A549 (cell line): ENCODE measurements at places on chromosomes 7 and 10.
A peak's percentile ranks its signal among the peaks of the same experiment; 100 is the strongest.

- DNase-seq = no peak
Measured at GRCh38 chr10:451021-451471, 238.4 kb downstream of the DIP2C start.

GRCh38 chr10:51630640-51631005, 68.8 kb downstream of the CSTF2T start:
- DNase-seq = no peak

GRCh38 chr7:107128748-107129147, 40.1 kb upstream of the HBP1 start:
- DNase-seq = no peak

DNA sequence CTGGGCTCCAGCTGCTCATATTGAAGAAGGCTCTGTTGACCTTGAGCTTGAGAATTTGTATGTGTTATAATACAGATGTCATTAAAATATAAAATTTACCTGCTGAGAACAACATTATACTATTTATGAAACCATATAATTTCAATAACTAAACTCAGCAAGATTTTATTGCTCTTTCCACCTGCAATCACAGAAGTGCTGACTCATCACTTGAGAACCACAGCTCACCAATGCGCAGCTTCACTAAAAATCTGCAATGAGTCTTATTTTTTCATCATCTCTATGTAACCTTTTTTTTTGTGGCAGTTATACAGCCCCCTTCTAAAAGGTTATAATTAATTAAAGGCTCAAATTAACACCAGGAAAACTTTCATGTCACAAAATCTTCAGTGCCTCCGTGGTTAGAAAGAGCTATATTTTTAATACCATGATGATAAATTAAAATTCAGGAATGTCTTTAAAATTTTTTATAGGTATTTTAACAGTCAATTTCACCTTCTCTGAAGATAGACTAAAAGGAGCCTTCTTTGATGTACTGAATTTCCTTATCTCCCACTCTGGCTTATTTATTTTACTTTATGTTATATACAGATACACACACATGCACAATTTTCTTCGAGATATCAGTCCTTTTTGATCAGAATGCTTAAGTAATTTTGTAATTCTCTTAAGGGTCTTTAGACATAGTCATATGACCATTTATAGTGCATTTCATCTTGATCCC, 102.7 kb downstream of the EVX1 start:
- DNase-seq = no peak

GRCh38 chr10:76632767-76633051, 1004.9 kb downstream of the KCNMA1 start:
- DNase-seq = peak; percentile 40

DNA sequence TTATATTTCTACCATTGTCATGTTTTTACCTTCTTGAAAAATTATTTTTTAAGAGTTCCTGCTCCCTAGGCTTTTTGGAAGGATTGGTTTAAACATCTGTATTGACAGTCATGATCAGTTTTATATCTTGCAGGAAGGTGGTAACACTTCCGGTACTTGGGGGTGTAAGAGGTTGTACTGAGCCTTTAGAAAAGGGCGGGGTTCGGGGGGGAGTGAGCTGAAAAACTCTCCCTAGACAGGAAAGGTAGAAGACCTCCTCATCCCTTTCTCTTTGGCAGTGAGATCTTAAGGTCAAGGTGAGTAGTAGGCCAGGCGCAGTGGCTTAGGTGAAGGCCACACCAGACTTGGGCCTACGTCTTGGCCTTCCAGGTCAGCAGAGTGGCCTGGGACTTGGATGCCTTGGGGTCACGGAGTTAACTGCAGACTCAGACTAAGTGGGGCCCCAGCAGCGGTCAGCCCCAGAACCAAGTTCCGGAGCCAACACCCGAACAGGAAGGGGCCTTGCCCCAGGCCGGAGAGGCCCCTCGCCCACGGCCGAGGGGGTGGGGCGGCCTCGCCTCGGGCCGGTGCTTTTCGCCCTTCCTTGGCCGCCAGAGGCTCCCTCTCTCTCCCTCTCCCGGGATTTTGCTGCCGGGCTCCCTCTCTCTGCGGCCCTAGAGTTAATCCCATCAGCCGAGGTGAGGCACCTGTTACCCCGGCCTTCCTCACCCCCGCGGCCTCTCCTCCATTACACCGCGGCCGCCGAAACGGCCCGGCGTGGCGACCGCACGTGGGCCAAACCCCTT, at the start of gene PPP1R9A:
TSS of gene PPP1R9A (plus strand) at position 569 of the 785 bp plus-strand sequence. CDS start 2,520 bp downstream, outside the sequence.
- peak; percentile 78 for DNase-seq

DNA sequence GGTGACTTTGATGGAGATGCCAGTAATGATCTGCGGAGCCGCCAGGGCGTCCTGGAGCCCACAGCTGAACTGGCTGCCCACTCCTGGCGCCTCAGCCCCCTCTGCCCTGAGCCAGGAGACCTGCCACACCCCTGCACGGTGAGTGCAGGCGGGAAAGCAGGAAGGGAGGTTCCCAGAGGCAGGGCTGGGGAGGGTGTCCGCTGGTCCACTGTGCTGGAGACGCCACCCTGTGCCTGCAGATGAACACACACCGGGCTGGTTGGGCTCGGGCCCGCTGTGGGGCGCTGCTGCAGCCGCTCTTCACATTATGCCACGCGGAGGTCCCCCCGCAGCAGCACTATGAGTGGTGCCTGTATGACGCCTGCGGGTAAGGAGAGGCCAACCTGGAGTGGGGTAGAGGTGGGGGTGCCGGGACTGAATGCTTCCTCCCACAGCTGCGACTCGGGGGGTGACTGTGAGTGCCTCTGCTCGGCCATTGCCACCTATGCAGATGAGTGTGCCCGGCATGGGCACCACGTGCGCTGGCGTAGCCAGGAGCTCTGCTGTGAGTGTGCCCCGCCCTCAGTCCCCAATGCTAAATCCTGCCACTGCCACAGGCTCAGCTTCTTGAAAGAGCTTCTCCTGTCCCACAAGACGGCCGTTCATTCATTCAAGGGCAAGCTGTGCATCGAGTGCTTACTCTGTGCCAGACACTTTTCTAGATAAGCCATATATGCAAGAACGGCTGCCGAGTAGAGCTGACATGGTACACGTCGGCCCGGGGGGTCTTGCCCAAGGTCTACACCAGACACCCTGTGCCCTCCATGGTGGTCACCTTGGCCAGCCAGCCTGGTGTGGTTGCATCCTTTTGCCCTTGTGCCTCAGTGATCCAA, 14.3 kb upstream of the ZNF467 start:
- DNase-seq = peak; percentile 64

GRCh38 chr10:16662923-16663322, 141.2 kb upstream of the C1QL3 start:
- DNase-seq = no peak

DNA sequence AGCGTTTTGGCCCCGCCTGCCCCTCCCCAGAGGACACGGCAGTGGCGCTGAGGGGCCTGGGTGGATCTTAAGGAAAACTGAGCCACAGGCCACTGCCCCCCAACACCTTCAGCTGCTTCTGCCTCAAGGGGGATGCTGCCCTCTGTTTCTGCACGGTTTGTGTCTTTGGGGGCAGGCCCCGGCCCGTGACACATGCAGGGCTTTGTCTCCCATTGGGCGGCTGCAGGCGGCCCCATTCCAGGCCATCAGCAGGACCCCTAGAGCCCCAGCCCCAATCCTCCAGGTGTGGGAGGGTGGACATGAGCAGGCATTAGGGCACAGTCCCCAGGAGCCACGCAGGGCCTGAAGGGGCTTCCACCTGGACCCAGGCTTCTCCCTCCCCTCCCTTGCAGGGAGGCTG, 25.3 kb upstream of the PPP2R2D start:
- no peak for DNase-seq

DNA sequence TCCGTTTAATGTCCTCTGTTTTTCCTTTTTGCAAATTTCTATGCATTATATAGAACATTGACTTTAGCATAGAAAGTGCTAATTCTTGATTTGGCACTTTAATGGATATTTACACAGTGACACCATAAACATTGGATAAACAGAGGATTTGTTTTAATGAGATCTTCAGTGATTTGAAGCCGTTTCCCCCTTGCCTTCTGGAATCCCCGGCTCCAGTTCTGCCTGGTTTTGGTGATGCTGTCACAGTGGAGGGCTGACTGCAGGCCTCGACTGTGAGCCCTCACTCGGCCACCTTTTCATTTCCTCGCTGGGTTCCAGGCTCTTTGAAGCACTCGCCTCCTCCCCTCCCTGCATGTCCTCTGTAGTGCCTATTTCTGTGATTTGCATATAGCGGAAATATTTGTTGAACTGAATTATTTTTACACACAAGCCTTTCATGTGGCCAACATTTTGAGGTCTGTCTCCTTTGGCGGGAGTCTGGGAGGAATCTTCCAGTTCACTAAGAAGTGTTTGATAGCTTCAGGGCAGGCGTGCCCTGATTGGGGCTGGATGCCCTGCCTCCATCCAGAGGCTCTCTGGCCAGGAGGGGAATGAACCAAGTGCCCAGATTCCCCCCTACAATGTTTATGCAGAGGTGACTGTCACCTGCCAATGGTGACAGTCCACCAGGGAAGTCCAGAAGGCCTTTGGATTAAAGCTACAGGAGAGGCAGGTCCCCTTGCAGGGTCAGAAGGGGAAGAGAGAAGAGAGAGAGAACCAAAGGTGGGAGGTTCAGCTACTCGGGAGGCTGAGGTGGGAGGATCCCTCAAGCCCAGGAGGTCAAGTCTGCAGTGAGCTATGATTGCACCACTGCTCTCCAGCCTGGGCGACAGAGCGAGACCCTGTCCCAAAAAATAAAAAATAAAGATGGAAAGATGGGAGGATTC, 67.5 kb downstream of the CUX1 start:
- no peak for DNase-seq

DNA sequence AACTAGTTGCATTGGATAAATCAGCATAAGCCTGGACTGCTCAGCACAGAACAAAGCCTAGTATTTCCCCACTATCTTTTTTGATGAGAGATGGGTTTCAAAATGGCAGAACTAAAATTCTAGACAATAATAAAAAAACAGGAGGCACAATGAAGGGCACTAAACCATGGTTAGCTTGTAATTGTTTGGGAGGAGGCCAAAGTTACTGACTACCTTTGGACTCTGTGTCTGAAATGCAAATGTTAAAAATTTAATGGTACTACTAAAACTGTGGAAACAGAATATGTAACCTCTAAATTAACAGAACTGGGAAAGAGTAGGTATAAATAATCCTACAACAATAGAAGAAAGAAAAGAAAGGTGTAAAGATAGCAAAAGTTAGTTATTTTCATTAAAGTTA, 13.0 kb downstream of the ADAM12 start:
- no peak for DNase-seq

DNA sequence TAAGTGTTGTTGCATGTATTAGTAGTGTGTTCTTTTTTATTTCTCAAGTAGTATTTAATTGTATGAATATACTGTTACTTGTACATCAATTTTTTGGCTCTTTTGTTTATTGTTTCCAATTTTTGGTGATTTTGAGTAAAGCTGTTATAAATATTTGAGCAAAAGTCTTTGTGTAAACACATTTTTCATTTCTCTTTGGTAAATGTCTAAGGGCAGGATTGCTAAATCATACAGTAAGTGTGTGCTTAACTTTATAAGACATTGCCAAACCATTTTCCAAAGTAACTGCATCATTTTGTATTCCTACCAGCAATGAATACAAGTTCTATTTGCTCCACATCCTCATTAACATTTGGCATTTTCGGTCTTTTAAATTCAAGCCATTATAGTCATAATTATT, 92.8 kb downstream of the ICA1 start:
- no peak for DNase-seq

GRCh38 chr7:9200626-9201025, 767.2 kb downstream of the NXPH1 start:
- no peak for DNase-seq

GRCh38 chr7:50379082-50379481, 71.1 kb downstream of the FIGNL1 start:
- no peak for DNase-seq

DNA sequence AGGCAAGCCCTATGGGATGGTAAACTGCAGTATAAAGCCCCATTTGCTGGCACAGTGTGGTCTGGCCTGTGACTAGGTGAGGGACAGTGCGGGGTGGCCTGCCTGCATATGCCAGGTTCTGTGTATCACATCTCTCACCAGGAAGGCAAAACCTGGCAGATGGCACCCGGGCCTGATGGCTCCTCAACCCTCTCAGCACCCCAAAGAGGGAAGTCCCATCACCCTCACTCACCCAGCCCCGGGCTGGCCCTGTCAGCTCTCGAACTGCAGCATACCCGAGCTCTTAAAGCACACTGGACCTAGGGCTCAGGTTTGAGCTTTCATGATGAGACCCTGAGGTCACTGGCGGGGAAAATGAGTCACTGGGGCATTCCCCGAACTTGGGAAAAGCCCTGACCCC, 130.5 kb downstream of the LHPP start:
- no peak for DNase-seq

DNA sequence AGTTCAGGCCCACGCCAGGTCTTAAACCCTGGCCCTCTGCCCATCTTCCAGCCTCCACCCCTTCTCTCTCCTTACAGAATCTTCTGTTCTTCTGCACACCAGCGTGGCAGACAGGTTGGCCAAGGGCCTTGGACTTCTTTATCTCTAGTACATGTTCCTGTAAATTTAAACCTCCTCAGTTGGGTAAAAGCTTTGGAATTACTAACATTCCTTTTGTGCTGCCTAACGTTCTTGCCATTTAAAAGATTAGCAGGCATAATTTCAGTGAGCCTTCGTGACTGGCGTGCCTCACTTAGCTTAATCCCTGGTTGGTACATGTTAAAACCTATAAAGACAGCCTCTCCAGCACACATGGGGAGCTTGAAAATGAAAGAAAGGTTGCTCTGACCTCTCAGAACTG, 192.2 kb downstream of the CUX1 start:
- no peak for DNase-seq
